ENCODE measurements at places on chromosomes 2 and 18.

GRCh38 chr2:109601783-109602182, 12.0 kb downstream of the SEPTIN10 start:
- DNase-seq = no peak

GRCh38 chr2:205937211-205937610, 148.8 kb downstream of the INO80D start:
- no peak for DNase-seq

GRCh38 chr2:198293281-198293680, 488.9 kb downstream of the PLCL1 start:
- no peak for DNase-seq

GRCh38 chr18:14974088-14974487, 226.1 kb downstream of the ANKRD30B start:
- DNase-seq = no peak

GRCh38 chr2:136920652-136921333, 155.4 kb downstream of the THSD7B start:
- no peak for DNase-seq

DNA sequence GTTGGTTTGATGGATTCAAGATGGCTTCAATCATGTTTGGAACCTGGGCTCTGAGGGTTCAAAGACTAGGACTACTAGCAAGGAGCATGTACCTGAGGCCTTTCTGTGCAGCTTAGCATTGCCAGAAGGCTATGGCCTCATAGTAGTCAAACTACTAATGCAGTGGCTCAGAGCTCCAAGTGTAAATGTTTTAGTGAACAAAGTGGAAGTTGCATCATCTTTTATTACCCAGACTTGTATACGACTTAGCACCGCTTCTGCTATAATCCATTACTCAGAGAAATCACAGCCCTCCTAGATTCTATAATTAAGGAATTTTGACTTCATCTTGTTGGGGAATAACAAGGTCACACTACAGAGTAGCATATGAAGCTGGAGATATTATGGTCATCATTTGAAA, 210.5 kb downstream of the ERBB4 start:
- no peak for DNase-seq

DNA sequence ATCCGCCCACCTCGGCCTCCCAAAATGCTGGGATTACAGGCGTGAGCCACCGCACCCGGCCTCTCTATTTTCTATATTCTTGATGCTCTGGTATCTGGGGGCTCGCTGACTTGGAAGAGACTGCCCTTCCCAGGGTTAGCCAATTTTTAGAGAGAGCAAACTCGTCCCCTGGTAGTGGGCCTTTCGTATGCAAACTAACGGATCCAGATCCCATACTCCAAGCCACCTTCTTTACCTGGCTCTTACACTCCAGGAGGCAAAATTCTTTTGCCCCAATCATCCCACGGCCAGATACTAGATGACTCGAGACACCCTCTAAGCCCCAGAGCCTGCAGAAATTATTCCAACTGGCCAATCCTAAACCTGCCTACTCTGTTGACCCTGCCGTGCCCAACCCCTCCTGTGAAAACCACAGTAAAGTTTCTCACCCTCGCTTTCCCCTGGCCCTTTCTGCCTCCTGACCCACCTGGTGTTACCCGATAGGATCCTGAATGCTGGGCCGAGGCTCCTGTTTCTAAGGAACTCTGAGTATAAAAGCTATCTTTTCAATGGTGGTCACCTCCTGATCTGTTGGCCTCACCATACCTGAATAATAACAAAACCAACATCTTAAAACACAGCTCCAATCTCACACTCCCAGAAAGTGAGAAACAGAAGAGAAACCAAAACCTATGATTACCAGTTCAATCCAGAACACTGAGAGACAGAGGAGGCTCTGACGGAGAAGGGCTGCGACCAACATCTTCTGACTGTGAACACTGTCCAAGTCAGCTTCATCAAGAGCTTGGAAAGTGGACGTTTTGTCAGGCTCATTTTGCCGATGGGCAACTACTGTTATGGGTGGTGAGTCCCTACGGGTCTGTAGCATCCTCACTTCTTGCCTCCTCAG, 57.6 kb upstream of the ZNF532 start:
- no peak for DNase-seq

GRCh38 chr18:32048507-32049091, 30.0 kb downstream of the RNF125 start:
- no peak for DNase-seq

DNA sequence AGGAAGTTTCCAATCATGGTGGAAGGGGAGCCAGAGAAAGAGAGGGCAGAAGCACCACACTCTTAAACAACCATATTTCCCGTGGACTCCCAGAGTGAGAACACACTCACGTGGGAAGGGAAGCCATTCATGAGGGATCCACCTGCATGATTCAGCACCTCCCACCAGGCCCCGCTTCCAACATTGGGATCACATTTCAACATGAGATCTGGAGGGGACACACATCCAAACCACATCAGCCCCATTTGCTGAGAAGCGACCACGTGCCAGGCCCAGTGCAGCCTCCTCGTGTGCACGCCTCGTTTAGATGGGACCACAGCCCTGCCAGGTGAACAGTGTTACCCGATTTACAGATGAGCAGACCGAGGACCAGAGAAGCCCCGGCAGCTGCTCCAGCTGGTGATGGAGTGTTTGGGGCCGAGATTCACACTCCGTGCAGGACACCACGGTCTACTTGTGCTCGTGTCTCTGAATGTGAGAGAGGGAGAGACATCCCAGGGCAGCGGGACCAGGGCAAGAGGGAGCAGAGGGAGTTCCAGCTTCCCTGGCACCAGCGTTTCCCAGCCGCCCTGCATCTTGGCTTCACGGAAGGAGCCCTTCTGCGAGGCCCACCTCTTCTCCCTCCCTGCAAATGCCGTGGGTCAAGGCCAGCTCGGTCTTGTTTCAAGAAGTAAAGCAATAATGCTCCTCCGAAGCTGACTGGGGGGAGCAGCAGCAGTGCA, 76.9 kb upstream of the ODC1 start:
- no peak for DNase-seq

GRCh38 chr2:2644040-2644439, 313.0 kb upstream of the MYT1L start:
- DNase-seq = no peak

DNA sequence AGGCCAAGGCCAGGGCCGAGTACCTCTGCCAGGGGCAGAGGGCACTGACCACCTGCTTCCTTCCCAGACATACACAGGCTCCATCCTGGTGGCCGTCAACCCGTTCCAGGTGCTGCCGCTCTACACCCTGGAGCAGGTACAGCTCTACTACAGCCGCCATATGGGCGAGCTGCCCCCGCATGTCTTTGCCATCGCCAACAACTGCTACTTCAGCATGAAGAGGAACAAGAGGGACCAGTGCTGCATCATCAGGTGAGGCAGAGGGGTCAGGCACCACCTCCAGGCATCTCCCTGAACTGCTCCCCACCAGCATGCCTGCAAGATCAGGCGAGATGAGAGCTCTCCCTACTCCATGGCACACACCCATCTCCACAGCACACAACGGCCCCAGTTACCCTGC, 31.1 kb downstream of the MYO7B start:
- no peak for DNase-seq

- DNase-seq = no peak
These were observed 99.4 kb upstream of the MYCN start for GRCh38 chr2:15840969-15841368.

All from left kidney (tissue), 8 donors.